ENCODE measurements at places on chromosomes 5 and 9. TPM values are rescaled to one million over a fixed set of nuclear protein-coding genes. Genes with fewer than 3 reads are reported as not detected.

DNA sequence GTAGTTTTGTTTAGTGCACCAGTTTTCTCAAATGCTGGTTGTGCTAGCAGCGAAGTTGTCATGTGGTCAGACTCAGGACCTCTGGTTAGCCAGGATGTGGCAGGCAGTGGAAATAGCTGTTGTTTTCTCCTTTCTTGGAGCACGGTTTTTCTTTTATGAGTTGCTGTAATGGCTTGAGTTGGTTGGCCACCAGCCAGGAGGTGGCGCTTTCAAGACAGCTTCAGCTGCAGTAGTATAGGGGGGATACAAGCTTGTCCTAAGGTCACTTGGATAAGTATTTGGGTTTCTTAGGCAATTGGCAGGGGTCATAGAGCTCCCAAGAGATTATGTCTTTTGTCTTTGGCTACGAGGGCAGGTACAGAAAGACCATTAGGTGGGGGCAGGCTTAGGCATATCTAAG lies 274.2 kb upstream of the TARS1 start:
- no peak for DNase-seq

DNA sequence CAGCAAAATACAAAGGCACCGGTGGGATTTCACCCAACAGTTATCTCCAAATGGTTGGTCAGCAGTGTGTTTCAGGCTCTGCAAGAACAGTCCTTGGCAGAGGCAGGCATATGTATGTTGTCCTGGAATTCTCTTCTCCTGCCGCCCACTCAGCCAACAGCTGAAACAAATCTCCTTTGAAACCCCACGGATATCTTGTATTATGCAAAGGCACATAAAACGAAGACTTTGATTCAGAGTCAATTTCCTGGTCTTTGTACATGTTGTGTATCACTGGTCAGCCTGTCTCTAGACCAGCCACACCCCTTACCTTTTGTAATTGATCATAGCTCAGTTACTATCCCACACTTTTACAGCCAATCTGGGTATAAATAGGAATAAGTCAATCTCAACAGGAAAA lies 29.2 kb downstream of the FREM1 start:
- DNase-seq: no peak

LCN15 gene
- total RNA-seq: not detected

GRCh38 chr5:126869005-126869451 lies 92.1 kb downstream of the LMNB1 start:
- no peak for DNase-seq

GRCh38 chr5:19322716-19323485 lies 665.1 kb downstream of the CDH18 start:
- no peak for DNase-seq

DNA sequence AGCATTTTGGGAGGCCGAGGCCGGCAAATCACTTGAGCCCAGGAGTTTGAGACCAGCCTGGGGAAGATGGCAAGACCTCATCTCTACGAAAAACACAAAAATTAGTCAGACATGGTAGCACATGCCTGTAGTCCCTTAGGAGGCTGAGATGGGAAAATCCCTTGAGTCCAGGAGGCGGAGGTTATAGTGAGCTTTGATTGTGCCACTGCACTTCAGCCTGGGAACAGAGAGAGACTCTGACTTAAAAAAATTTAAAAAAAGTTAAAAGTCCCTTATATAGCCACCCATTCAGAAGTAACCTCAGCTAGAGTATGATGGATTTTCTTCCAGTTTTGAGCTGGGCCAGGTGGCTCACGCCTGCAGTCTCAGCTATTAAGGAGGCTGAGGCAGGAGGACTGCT lies 72.4 kb downstream of the UGCG start:
- peak; percentile 66 for DNase-seq

GRCh38 chr9:81566074-81566698 lies 123.2 kb downstream of the TLE1 start:
- no peak for DNase-seq

EMB gene
- total RNA-seq: 48.9 TPM

DNA sequence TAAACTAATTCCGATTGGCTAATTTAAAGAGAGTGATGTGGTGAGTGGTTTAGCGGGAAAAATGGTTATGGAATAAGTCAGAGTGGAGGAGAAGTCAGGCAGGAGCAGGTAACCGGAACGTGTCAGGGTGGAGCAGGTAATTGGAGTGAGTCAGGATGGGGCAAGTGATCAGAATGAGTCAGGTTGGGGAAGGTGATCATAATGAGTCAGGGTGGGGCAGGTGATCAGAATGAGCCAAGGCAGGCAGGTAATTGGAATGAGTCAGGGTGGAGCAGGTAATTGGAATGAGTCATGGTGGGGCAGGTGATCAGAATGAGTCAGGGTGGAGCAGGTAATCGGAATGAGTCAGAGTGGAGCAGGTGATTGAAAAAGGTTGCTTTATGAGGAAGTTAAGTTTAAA lies 101.4 kb downstream of the TMEM167A start:
- no peak for DNase-seq

LECT2 gene
- total RNA-seq: not detected

UBAP1 gene
- 24.0 TPM for total RNA-seq

GRCh38 chr9:117411547-117411946 lies 3.3 kb downstream of the ASTN2 start:
- no peak for DNase-seq

GRCh38 chr9:114259798-114260523 lies 62.9 kb upstream of the ORM1 start:
- no peak for DNase-seq

PROB1 gene
- 6.5 TPM for total RNA-seq

SUSD1 gene
- total RNA-seq: 17.3 TPM

S1PR3 gene
- 0.18 TPM for total RNA-seq

- no peak for DNase-seq
Measured at GRCh38 chr5:135185481-135186065, 151.5 kb upstream of the PITX1 start.

PCDHGB7 gene
- 1.3 TPM for total RNA-seq

GRCh38 chr5:1182633-1183423 lies 18.6 kb upstream of the SLC6A19 start:
- DNase-seq: no peak

- no peak for DNase-seq
Measured at GRCh38 chr9:133759946-133760345, 21.8 kb upstream of the SARDH start.

DNA sequence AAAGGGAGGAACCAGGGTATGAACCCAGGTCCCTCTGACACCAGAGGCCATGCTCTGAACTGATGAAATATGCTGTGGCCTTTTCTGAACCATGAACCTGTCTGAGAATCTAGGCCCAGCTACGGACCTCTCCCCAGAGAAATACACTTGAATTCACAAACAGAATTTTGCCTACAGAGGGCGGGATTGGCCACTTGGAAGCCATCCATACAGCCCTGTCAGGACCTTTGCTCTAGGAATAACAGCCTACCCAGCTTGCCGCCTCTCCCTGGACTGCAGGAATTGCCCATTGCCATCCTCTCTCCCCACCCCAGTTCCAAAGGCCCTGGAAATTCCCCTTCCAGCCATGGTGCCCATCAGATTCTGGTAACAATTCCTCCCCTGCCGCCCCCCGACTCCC lies 26.6 kb downstream of the MORN5 start:
- DNase-seq: no peak

LIFR gene
- total RNA-seq: 0.10 TPM

FLT4 gene
- 0.27 TPM for total RNA-seq

DNA sequence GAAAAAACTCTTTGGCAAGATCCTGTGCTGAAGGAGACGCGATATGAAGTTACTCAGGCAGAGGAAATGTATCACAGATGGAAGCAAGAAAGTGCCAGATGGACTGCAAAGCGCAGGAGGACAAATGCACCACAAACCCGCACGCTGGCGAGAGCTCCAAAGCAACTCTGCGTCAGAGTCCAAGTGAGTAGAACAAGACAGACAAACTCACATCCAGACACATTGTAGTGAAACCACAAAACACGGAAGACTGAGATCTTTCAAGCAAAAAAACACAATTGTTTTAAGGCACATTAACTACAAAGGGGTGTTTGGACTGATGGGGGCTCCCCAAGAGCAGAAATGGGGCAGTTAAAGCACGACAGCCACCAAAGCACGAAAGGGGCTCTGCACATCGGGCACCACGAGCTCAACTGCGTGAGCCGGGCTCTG lies 39.2 kb upstream of the NKD2 start:
- DNase-seq: no peak

DNA sequence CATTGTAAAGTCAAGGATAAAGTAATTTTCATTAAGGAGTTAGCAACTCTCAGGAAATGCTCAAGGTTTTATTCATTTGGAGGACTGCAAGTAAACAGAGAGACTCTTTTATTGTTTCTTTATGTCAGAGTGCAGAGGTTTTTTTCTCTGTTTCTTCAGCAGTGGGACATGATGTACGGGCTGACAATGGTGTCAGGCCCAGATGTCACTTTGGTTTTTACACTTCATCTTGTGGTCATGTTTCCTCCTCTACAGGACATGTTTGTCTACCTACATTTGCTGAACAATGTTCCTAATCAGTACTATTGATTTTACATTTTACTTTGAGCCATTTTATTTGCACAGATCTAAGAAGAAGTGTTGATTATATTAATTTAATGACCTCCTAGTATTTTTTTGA lies 72.8 kb upstream of the PARP8 start:
- no peak for DNase-seq

DNA sequence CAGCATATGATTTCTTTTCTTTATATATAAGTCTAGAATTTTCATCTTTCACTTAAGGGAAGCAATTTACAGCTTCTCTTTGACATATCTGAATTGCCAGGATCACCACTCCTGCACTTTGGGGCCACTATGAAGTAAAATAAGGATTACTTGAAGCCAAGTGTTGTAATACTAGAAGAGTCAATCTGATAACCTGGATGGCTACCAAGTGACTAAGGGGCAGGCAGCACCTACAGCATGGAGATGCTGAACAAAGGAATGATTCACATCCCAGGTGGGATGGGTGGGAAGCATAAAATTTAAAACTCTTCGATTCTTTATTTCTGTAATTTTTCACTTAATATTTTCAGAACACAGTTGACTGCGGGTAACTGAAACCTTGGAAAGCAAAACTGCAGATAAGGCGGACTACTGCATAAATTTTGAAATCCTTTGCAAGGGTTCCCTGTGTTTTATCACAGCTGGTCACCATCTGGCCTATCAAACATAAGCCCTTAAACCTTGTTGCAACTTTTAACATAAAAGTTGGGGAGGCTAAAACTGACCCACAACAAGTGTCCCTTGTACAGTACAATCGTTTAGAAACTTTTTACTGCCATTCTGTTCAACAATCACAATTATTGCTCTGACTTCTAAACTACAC lies 31.2 kb downstream of the NR3C1 start:
- DNase-seq: no peak

NEUROG1 gene
- not detected for total RNA-seq

DNA sequence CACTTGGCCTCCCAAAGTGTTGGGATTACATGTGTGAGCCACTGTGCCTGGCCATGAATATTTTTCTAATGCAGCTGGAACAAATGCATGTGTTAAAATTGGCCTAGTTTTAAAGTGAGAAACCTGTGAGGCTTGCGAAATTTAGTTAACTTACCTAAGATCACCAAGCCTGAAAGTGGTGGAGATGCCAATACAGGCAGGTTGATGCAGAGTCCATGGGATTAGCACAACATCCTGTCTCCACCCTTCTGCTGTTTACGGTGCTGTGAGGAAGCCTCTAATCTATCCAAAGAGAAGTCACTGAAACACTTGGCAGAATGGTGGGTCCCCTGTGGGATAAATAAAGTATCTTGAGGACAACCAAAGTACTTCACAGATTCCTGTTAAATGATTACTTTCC lies 98.2 kb downstream of the PCSK5 start:
- DNase-seq: no peak

SLC25A2 gene
- 0.58 TPM for total RNA-seq

DNA sequence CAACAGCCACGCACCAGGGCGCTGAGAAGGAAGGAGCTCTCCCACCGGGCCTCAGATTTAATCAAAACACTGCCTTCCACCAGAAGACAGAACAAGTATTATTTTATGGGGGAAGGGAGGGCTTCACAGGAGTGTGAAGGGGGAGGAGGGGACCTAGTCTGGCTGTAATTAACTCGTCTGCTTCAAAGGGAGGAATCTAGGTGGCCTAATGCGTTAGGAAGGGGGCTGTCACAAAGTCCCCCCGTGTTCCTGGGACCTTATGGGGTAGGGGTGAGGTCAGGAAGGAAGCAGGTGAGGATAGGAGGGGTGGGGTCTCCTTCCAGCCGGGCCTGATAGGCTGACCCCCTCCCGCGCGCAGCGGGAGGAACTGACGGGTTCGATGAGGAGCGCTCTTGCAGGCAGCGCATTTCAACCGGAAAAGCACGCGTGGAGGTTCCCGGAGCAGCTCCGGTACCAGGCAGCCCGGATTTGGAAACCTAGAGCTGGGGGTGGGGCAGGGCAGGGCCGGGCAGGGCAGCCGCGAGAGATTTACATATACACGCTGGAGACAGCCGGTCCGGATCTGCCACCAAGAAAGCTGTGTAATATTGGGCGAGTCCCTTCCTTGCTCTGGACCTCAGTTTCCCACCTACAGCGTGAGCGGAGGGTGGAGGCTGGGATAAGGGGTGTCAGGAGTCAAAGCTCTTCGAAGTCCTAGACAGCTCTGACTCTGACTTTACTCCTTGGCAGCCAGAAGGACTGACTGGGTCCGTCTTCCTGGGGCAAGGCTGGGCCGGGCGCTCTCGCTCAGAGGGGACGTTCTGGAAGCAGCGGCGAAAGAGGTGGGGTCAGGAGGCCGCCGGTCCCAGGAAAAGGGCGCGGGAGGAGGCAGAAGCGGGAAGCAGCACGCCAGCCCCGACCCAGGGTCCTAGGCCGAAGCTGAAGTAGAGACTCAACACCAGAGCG lies 1.8 kb downstream of the SHB start:
- no peak for DNase-seq
